ENCODE measurements at places on chromosomes 2 and 18.

DNA sequence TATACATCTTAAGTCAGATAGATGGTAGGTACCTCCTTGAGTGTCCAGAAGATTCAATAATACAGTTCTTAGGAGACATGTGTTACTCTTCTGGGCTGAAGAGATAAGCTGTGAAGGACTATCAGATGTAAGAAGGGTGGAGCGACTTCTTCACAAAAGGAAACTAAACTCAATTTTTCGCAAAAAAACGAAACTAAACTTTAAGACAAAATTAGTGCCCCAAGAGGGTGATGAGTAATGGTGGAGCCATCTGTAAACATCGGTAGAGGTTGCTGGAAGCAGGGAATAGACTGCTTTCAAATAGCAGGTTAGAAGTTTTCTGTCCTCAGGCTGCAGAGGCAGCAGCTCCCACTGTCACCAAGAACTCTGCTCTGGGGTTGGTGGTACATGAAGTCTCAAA is 111.6 kb upstream of the TACR1 start:
- DNase-seq = no peak

DNA sequence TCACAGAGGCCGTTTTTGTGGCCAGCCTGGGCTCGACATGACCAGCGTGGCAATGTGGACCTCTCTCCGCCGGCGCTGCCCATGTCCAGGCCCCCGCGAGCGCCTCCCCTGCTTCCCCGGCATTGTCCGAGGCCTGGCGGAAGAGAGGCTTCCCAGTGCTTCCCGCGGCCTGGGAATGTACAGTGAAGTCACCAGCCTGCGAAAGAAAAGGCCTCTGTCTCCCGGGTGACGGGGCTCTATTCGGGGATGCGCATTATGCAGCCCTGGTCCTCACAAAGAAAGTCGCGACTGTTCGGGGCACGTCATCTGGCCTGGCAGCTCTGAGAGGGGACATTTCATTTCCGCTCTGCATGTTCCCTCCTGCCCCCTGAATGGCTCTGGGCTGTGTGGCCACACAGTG is 109.2 kb upstream of the AGAP1 start:
- DNase-seq = no peak

GRCh38 chr2:76280686-76281085 is 570.0 kb upstream of the GCFC2 start:
- no peak for DNase-seq

GRCh38 chr2:21037671-21038108 is 6.2 kb downstream of the APOB start:
- DNase-seq = no peak

GRCh38 chr2:98040331-98040939 is 44.7 kb upstream of the TMEM131 start:
- no peak for DNase-seq

- DNase-seq = no peak
Observed at GRCh38 chr2:239236808-239237205, 164.0 kb downstream of the HDAC4 start.

GRCh38 chr2:113930448-113930847 is 40.6 kb downstream of the ACTR3 start:
- DNase-seq = no peak

DNA sequence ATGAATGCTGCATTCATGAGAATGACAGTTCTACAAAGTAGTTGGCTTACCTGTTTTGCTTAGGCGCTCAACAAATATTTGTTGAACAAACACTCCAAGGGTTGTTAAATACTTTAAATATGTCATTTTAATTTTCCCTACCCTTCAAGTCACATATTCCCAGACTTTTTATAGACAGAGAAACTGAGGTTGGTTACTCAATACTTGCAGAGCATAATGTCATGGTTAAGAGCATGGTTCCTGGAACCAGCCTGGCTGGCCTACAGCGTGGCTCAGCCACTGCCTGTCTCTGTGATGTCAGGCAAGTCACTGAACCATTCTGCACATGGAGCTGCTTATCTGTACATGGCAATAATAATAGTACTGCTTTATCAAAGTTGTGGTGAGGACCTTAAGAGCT is 120.0 kb upstream of the STK17B start:
- no peak for DNase-seq

DNA sequence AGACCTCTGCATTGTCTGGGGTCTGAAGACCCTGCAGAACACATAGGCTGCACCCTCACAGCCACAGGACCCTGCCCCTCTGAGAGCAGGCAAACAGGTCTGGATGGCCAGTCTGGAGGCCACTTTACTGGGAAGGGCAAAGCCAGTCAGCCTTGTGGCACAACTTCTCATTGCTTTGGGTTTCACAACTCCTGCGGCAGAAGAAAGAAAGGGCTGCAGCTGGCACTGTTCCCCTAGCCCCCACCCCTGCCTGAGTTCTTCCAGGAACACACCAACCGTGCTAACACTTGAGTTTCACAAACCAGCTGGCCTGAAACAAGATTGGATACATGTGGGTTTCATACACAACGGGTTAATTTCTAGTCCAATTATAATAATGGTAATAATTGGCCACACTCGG is 276.5 kb upstream of the MGAT5 start:
- no peak for DNase-seq
